ENCODE measurements at places on chromosomes 13 and 19.
A peak's percentile ranks its signal among the peaks of the same experiment; 100 is the strongest.

DNA sequence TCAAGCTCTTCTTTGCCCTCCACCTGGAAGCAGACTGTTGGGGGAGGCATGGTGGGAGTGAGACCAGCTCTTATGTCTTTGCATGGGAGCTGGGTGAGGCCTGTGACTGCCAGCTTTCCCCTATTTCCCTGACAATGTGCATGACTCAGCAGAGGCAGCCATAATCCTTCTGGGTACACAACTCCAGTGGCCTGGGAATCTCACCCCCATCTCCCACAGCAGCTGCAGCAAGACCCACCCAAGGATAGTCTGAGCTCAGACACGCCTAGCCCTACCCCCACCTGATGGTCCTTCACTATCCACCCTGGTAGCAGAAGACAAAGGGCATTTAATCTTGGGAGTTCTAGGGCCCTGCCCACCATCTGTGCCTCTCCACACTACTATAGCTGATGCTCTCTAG, 41.4 kb upstream of the FGF14 start:
- DNase-seq = no peak

GRCh38 chr13:106768991-106769390, 201.1 kb upstream of the ARGLU1 start:
- DNase-seq = no peak

- no peak for DNase-seq
Measured at GRCh38 chr19:7480222-7480969, 8.4 kb downstream of the PEX11G start.

DNA sequence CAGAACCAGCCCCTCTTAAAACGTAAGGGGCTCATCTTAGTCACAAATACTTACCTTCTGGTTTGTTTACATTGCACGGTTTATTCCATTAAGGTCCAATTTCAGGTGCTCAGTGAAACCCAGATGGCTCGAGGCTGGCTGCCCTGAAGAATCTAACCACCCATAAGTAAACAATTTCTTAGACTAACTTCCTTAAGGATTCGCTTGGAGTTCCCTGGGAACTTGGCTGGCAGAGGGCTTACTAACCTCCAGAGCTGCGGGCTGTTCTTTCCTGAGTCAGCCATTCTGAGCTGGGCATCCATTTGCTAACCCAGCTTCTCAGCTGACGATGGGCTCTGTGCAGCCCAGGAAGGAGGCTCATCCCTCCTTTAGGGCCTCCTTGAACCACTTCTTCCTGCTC, 262.1 kb downstream of the FGF9 start:
- no peak for DNase-seq

DNA sequence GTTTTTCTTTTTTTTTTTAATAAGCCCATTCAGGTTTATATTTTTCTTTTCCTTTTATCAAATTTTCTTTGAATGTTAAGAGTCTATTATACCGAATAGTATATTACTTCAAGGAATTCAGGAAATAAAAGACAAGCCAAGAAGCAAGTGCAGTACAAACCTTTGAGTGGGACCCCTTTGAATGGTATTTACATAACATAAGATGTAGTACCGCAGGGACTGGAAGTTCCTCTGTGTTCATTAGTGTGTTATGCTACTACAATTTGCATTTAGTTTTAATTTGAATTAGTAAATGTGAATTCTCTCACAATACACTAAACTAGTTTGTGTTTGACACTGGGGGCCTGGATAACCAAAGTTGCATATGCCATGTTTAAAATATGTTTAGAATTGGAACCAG, 339.5 kb downstream of the DCT start:
- no peak for DNase-seq

DNA sequence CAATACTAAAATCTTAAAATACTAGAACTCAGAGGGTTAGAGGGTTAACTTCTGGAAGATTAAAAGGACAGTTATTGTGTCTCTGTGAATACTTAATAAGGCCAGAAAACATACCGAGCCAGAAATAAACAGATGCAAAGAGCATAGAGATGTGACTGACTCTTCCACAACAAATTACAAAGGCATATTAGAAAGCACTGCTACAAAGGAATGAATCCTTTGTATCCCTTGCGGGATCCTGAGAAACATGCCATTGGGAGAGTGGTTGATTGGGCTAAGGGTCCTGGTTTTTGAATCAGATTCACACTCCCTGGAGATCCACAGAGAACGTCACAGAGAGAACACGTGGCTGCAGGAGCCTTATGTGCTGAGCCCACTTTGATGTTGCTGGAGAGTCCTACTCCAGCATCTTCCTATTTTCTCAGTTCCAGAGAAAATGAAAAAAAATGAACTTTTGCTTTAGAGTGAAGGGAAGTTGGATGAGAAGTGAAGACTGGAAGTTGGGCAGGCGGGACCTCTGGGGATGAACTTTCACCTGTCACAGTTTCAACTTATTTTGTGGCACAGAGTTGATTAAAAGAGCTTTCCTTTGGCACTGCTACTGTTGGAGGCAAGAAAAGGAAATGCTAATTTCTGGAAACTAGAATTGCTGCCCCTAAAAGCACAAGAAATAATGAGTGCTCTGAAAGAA, 309.9 kb downstream of the DCT start:
- DNase-seq = no peak

- peak; percentile 41 for DNase-seq
Measured at GRCh38 chr19:36489920-36490415, 607 bp upstream of the ZNF566 start.

- DNase-seq = no peak
Measured at GRCh38 chr13:100652510-100652909, 22.1 kb downstream of the TMTC4 start.

GRCh38 chr19:28345811-28346210, 867.1 kb downstream of the UQCRFS1 start:
- DNase-seq = no peak

DNA sequence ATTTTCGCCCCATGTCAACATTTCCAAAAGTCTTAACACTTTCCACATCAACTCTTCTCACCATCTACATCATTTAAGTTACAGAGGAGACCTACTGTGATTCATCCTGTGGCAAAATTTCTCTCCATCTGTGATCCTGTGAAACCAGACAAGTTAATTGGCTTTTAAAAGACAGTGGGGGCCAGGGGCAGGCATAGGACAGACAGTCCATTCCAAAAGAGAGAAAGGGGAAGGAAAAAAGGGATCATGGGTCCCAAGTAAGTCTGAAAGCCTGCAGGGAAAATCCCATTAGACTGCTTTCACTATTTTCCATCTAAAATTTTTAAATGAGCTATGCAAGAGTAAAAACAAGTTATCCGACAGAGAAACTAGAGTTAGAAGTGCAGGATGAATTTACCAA, 121.0 kb downstream of the MRPL57 start:
- DNase-seq = no peak

DNA sequence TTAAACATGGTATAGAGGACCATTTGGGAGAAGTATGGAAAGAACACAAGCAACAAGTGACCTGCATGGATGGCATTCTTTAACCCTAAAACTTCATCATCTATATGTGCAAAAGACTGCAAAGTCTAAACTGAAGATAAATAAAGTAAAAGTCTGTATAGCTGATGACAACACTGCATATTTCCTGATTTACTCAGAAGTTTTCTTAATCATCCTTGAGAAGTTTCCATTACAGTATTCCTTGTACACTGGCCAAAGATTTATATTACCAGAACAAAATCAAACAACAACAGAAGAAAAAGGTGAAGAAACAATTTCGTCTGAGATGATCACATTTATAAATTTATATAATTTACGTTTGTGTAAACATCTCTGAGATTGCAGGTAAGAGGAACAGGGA, 805.7 kb downstream of the PCDH9 start:
- DNase-seq = no peak

DNA sequence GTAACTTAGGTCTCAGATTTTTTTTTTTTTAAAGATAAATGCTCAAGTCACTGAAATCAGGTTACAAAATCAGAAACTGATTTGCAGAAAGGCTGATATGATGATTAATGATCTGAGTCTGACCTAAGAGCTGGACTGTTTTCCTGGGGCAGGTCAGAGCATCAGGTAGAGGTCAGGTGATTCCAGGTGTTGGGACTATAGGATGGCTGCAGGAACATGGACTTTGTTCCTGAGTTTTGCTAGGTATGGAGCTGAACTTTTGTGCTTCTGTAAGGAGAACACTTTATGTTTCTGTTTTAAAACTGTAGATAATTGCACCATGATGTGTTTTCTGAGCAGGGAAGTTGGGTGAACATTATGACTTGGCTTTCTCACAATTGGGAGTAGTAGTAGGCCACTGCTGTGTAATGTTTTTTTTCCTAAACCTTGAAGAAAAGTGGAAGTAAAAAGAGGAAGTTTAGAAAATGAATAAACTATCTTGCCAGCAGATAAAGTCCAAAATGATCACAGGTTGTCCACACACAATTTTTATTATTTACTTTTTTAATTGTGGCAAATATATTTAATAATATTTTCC, 297.2 kb downstream of the DCT start:
- DNase-seq = no peak

DNA sequence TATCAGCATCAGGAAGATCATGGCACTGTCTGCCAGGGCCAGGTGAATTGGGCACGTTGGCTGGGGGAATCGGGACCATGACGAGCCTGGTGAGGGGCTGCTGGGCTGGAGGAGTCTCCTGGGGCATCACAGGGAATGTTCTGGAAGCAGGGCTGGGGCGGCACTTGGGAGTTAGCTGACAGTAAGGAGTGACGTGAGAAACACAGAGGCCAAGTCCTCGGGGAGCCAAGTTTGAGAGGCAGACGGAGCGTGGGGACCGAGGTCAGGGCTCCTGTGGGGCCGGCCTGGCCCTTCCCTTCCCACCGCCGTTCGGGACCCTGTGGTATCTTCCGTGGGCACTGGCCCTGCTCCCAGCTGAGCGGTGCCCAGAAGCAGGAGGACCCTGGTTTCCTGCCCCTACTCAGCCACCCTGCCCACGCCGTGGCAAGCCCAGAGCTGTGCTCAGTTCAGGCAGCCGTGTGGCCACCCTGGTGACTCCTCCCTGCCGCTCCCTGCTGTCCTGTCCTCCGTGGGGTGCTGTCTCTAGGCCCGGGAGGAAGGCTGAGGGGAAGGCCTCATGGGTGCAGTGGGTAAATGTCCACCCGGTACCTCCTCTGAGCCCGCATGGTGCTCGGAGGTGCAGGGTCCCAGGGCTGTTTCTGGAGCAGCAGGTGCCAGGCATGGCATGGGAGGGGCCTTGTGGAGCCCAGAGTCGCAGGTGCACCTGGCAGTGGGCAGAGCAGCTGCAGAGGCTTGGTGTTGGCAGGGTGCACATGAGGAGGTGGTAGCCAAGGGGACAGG, 25.2 kb downstream of the CRTC1 start:
- no peak for DNase-seq

- DNase-seq = no peak
Measured at GRCh38 chr13:48579165-48579918, 46.5 kb upstream of the RCBTB2 start.

- no peak for DNase-seq
Measured at GRCh38 chr13:95044452-95045205, 256.6 kb downstream of the ABCC4 start.

DNA sequence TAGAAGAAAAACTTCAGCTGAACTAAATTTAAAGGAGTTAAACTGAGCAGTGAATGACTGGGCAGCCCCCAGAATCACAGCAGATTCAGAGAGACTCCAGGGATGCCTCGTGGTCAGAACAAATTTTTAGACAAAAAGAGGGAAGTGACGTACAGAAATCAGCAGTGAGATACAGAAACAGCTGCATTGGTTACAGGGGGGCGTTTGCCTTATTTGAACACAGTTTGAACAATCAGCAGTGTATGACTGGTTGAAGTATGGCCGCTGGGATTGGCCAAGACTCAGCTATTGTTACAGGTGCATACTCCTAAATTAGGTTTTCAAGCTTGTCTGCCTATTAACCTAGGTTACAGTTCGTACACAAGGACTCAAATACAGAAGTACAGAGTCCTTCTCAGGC, 2.2 kb upstream of the SPRYD7 start:
- DNase-seq = no peak

DNA sequence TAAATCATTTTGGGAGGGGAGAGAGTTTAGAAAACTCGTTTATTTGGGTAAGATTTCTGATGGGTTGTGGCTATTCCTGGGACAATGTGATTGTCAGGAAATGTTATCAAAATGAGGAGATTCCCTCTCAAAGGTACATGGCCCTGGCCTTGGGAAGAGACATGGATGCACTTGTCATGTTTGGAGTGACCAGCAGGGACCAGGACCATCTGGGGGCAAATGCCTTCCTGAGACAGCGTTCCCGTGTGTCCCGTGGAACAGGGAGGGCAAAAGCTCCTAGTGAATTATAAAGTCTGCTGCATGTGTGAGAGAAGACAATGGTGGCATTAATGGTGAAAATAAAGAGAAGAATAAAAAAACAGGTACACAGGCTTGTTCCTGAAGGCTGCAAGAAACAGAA, 317.3 kb downstream of the ZNF536 start:
- no peak for DNase-seq

- DNase-seq = no peak
Measured at GRCh38 chr13:98794498-98794897, 42.0 kb upstream of the SLC15A1 start.

DNA sequence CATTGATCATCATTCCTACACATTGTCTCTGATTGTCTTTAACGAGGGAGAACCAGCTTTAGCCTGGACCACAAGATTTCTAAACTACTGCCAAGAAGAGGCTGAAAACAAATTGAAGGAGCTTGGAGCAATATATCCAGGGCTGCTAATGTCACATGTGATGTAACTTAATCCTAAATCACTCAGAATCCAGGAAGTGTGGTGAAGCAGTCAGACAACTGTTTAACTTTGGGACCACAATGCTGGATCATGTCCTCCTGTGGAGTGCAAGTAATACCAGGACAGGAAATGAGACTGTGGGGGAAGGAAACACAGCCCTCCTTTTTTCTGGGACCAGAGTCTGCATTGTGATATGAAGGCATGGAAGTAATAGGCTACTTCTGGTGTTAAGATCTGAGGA, 430.2 kb downstream of the KCTD12 start:
- DNase-seq = no peak

DNA sequence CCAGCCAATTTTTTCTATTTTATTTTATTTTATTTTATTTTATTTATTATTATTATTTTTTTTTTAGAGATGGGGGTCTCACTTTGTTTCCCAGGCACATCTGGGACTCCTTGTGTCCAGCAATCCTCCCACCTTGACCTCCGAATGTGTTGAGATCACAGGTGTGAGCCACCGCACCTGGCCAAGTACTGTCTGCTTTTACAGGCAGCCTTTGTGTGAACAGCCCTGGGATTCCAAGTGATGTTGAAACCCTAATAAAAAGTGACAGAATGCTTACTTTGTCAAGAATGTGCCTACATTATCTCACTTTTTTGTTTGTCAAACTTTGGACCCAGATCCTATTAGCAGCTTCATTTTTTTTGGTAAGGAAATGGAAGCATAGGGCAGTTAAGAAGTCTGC, 220.1 kb upstream of the EDNRB start:
- DNase-seq = no peak

- DNase-seq = no peak
Measured at GRCh38 chr13:108249150-108249549, 20.4 kb upstream of the TNFSF13B start.

GRCh38 chr19:2798733-2799132, 13.4 kb downstream of the THOP1 start:
- DNase-seq = no peak

- no peak for DNase-seq
Measured at GRCh38 chr13:40217675-40218074, 448.8 kb downstream of the FOXO1 start.

GRCh38 chr13:71417205-71417604, 449.8 kb downstream of the DACH1 start:
- no peak for DNase-seq

GRCh38 chr19:2040647-2041432, 10.2 kb downstream of the MKNK2 start:
- DNase-seq = no peak

Data from stimulated activated CD4-positive, alpha-beta T cell treated with anti-CD3 and anti-CD28 coated beads, Interleukin-1b, Interleukin-23, amount 100 ng/mL, for 1 hour (primary cell).